Aorta (tissue), 5 donors: ENCODE measurements at places on chromosomes 2 and 18. TPM values are rescaled to one million over a fixed set of nuclear protein-coding genes. Genes with fewer than 3 reads are reported as not detected.

GRCh38 chr2:182281276-182281675 lies 145.6 kb downstream of the PDE1A start:
- no peak for DNase-seq

GRCh38 chr2:64581777-64582539 lies 57.8 kb downstream of the AFTPH start:
- no peak for DNase-seq

DNA sequence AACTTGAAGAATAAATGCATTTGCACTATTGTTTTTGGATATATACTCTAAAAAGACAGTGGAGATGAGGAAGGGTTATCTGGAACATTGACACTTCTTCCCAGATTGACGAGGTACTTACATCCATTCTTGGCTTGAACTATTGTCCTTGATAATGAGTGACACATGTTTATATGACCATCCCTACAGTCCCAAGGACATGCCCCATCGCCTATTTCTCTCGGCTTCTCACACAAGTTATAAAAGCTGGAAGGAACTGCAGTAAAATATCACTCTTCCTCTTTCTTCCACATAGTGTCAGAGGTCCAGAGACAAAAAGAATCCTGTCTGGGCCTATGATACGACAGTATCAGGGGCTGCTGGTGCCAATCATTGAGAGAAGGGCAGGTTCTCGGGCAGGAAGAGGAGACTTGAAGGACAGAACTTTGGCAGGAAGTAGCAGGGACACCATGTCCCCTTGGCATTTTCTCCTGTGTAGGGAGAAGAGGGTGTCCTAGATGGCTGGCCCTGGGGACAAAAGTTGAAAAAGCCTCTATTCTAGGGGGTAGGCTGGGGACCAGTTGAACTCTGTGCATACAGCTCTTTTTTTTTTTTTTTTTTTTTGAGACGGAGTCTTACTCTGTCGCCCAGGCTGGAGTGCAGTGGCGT lies 5.8 kb upstream of the CABLES1 start:
- no peak for DNase-seq

DNA sequence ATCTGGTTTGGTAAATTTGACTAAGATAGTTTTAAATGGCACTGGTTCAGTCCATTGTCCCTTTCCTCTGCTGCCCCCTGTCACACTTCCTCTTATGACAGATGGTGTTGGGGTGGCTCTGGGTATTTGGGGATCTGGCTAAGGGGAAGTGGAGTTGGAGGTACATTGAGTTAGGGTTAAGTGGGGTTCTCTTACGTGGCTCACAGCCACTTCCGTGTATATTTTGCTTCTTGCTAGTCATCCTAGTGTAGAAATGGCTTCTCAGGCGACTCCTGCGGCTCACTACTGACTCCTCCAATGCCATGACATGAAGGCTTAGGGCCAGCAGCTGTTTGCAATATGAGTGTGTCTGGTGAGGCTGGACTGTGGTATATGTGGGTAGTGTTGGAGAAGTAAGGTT lies 187.0 kb downstream of the HAUS1 start:
- no peak for DNase-seq

DNA sequence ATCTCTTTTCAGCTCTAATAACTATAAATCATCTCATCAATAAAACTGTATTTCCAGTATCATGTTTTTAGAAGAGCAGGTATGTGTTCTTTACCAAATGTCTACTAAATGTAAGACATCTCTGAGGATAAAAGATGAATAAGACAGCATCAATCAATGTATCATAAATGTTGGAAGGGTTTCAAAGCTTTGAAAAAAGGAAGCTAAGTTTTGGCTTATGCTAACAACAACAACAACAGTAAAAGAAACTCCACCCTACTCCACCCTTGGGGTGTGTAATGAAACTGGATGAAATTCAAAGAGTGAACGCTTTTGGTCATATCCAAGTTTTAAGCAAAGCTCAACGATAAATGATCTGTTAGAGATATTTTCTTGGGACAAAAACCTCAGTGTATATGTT lies 17.1 kb downstream of the PRKD3 start:
- no peak for DNase-seq

- no peak for DNase-seq
Observed at GRCh38 chr18:9682572-9682971, 25.5 kb upstream of the RAB31 start.

DNA sequence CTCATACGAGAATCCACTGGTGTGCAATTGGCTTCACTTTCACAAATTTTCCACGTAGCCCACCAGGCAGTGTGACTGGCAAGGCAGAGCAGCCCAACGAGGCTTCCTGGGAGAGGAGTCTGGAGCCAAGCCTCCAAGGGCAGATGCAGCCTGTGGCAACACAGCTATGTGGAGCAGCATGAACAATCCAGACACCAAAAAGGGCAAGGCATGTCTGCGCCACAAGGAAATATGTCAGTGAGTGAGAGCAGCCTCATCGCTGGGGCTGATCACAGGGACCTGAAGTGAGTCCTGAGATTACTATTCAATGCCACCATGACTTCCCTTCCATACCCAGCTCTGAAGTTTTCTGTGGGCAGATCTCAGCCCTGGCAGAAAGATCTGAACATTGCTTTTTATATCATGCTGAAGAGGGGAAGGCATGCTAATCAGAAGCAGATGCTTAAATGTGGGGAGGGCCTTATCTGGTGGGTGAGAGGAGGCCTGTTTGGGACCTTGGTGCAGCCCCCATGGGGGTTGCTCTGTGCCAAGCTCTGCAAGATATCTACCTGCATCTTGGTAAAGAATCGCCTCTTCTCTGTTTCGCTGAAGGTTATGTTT lies 40.0 kb upstream of the PUM2 start:
- no peak for DNase-seq

- peak; percentile 71 for DNase-seq
Observed at GRCh38 chr2:217099561-217099960, 239.7 kb upstream of the TNP1 start.

DNA sequence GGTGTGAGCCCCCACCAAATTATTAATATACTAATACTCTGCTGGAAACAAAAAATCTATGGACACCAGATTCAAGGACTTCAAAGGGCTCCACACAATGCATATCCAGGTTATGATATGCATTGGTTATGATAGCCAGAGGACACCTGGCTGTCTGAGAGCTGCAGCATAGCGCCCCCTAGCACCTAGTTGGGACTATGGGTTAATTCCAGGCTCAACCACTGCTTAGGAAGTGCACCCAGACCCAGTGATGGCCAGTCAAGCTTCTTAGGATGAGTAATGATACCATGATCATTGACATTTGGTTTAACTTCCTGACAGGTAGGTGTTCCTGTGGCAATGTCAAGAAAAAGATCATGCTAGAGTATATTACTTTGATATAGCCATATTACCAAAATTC lies 3.8 kb upstream of the FRZB start:
- DNase-seq, result no peak

GRCh38 chr2:138630164-138630563 lies 128.6 kb downstream of the SPOPL start:
- DNase-seq, result no peak

GRCh38 chr18:23702606-23703005 lies 13.4 kb downstream of the LAMA3 start:
- no peak for DNase-seq

- no peak for DNase-seq
Observed at GRCh38 chr2:19677825-19678518, 223.8 kb downstream of the TTC32 start.

- DNase-seq, result peak; percentile 55
Observed at GRCh38 chr2:239296020-239296932, 104.5 kb downstream of the HDAC4 start.

GRCh38 chr2:199682001-199682400 lies 169.0 kb downstream of the FTCDNL1 start:
- DNase-seq, result no peak

- no peak for DNase-seq
Observed at GRCh38 chr2:152330235-152330866, 4.6 kb upstream of the FMNL2 start.

DNA sequence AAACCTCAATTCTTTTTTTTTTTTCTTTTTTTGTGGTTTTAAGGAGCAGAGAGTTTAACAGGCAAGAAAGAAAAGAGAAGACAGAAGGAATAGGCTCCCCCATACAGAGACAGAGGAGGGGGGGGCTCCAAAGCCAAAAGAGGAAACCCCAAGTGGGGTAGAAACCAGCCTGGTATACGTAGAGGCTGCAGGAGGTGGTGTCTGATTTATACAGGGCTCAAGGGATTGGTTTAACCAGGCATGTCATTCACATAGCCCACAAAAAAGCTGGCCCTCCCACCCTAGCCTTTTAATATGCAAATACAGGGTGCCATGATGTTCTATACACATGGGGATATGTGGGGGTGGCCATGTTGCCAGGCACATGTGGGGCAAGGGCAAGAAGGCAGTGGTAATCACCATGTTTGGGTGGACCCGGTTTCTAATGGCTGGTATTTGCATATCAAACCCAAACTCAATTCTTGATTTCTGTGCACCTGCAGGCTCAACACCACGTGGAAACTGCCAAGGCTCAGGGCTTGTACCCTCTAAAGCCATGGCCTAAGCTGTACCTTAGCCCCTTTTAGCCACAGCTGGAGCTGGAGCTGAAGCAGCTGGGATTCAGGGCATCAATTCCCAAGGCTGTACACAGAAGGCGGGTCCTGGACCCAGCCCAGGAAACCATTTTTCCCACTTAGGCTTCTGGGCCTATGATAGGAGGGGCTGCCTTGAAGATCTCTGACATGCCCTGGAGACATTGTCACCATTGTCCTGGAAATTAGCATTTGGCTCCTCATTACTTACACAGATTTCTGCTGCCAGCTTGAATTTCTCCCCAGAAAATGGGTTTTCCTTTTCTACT lies 170.3 kb downstream of the MAIP1 start:
- DNase-seq, result no peak

- peak; percentile 24 for DNase-seq
Observed at GRCh38 chr2:43038696-43039094, 187.7 kb downstream of the ZFP36L2 start.

DNA sequence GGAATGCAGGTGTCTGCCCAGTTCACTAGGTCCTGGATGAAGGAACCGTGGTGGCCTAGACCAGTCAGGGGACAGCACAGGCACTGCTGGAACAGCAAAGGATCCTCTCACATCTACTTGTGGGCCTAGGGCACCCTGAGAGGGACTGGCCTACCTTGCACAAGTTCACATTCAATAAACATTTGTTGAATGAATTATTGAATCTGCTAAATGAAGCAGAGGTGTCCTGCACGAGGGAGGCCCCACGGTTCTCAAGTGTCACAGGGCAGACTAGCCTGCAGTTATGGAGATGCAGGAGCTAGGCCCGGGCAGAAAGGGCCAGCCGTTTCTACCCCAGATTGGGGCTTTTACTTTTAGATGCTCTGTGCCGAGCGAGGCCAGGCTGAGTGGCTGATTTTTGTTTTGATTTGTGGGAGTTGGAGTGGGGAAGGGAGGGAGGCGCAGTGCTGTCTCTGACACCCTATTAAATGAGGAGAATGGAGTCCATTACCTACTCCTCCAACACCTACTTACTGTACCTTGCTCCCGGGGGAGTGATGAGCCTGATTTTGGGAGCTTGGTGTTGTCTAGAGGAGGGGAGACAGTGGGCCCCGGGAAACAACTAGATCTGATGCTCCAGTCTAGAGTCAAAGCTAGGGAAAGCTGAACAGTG lies 18.4 kb downstream of the SH2D6 start:
- DNase-seq, result no peak

GRCh38 chr2:1625281-1626001 lies 118.9 kb downstream of the PXDN start:
- no peak for DNase-seq

DNA sequence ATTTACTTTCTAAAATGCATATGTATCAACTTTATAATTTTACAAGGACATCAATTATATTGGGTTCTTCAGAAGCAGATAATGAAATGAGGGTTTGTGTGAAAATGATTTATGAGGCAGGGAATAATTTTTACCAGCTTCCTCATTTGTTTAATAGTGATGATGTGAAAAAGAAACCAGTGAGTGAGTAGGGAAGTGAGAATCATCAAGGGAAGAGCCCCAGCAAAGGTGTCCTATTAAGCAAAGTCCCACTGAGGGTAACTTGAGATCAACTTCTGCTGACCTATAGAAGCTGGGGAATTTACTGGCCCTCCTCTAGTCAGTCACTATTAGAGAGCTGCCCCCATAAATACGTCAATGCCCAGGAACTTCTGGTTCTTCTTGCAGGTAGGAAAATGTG lies 266.8 kb upstream of the LYPD1 start:
- DNase-seq, result no peak

DNA sequence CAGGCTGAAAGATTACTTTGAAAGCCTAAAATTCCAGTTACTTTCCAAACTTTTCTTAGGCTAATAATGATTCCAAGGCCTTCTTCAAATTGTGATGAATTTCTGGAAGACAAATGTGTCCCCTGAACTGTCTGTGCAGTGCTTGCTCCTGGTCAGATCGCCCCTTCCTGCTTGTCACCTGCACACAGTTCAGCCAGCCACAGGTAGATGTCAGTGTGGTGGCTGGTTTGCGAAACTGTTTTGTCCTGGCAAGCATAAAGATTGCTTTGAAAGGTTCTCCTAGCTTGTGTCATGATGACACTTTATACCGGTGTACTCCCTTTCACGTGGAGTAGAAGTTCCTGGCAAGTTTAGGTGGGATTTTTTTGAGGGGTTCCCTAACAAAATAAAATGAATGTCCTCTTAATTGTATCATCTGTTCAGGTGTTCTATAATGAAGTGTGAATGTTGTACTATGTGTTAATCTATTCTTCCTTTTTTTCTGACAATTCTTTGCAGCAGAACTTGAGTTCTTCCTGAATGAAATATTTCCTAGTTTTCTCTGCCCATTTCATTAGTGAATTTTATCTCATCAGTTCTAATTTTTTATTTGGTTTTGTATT lies 298.8 kb downstream of the ZNF407 start:
- DNase-seq, result no peak

- DNase-seq, result no peak
Observed at GRCh38 chr2:121858369-121858768, 102.9 kb downstream of the TSN start.

DNA sequence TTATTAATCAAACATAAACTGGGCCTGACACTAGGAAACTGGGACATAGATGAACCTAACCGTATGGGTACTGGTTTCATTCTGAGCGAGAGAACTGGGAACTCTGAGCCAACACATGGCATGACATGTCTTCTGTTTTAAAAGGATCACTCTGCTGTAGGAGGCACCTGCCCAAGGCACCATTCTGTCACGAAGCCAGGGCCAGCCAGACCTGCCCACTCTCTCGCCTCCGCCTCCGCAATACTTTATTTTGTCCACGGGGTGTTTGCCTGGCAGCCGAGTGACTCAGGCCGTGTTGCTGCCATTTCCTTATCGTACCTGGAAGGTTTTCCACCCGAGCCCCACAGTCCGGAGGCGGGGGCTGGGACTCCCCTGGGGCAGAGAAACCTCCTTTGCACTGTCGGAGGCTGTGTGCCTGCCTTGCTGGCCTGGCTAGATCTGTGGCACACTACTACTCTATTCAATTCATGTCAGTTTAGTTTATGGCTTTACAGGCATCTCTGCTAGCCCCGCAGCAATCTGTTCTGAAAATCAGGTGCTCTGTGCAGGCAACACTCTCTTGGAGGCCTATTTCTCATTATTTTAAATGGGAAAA lies 120.4 kb upstream of the ACKR3 start:
- peak; percentile 67 for DNase-seq

Gene CAPN14
- total RNA-seq, result 0.21 TPM

Gene RUFY4
- total RNA-seq, result 0.39 TPM

Gene SPP2
- not detected for total RNA-seq

Gene GRB14
- 5.1 TPM for total RNA-seq

Gene ESPNL
- total RNA-seq, result not detected

Gene ZSWIM2
- total RNA-seq, result not detected

Gene USP34
- total RNA-seq, result 146 TPM

Gene ZNF521
- 26.4 TPM for total RNA-seq

Gene SP140L
- 13.9 TPM for total RNA-seq

Gene LINC00305
- total RNA-seq, result not detected

Gene CFAP210
- 0.58 TPM for total RNA-seq

Gene FZD7
- 19.0 TPM for total RNA-seq
